CD8-positive, alpha-beta memory T cell (primary cell): ENCODE measurements at places on chromosomes 2 and 18. TPM values are rescaled to one million over a fixed set of nuclear protein-coding genes. Genes with fewer than 3 reads are reported as not detected.

- DNase-seq: no peak
Measured at GRCh38 chr2:134368009-134368817, 114.3 kb downstream of the MGAT5 start.

DNA sequence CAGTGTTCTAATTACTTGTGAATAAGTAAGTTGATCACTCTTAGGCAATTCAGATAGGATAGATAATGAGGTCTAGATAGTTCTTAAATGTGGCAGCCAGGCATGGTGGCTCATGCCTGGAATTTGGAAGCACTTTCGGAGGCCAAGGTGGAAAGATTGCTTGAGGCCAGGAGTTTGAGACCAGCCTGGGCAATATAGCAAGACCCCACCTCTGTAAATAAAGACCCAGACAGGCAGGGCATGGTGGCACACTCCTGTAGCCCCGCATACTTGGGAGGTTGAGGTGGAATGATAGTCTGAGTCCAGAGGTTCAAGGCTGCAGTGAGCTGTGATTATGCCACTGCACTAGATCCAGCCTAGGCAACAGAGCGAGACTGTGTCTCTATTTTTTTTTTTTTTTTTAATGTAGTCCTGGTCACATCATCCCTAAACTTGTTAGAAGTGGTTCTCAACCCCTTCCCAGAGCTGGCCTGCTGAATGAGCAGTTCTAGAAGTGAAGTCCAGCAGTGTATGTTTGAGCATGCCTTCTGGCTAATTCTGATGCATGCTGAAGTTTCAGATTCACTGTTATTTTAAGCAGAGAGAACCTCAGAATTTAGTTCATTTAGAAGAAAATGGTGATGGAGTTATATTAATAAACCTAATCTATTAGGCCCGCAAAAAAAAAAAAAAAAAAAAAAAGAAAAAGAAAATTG lies 306.2 kb downstream of the PRKCE start:
- no peak for DNase-seq

DNA sequence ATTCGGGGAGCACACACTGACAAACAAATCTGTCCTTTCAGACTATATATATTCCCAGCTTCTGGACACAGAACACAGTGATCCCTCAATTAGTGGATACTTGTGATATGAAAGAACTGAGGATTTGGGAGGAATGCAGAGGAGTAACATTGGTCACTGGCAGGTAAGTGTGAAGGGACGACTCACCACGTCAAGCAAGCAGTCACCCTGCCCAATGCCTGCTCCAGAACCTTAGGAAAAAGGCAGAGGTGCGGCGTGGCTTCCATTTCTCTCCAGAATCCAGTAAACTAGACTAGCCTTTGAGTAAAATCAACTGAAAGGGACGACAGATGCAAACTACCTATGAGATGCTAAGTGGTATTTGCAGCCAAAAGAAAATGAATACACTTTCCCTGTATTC lies 1.1 kb downstream of the CCDC93 start:
- DNase-seq: no peak

GRCh38 chr2:218387369-218388194 lies 5.5 kb downstream of the SLC11A1 start:
- DNase-seq: peak; percentile 48

DNA sequence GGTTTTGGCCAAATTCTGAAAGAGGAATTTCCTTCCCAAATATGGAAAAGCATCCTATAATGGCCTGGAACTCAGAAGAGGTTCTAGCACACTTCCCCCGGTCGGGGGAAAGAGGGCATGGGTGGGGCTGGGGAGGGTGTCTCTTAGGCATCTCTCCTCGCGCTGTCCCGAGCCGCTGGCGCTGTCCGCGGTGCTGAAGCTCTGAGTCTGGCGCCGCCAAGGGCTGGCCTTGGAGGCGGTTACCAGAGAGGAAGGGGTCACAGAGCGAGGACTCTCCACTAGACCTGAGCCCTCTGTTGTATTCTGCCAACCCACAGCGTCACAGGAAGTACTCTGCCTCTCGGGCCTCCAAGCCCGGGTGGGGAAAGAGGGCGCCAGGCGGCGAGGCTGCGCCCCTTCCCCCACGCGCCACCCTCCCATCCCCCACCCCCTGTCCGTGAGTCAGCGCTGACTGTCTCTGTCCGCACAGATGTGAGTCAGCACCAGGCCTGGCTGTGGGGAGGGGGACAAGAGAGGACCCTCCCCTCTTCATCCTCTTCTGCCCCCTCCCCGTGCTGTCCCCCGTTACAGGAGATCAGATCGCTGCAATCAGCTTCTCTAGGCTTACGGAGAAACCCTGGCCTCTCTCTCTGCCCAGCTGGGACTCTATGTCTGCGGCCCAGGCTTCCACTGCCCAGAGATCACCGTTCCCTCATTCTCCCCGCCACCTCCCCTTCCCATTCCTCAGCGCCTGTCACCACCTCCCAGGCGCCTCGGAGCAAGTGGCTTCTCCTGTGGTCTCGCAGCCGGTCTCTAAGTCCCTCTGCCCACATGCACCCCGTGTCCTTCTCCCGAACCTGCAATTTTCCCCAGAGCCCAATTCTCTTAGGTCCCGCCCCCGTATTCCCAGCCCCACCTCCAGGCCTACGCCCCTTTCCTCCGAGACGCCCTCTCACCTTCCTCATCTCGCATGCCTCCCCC lies 779 bp downstream of the PTPRN start:
- DNase-seq: peak; percentile 52

- no peak for DNase-seq
Measured at GRCh38 chr2:41695198-41696113, 352.4 kb upstream of the PKDCC start.

- no peak for DNase-seq
Measured at GRCh38 chr2:118055512-118056164, 32.6 kb upstream of the INSIG2 start.

- DNase-seq: peak; percentile 5
Measured at GRCh38 chr18:58541146-58541788, 87.6 kb downstream of the ALPK2 start.

GRCh38 chr2:40967451-40967850 lies 515.6 kb upstream of the SLC8A1 start:
- DNase-seq: no peak

- DNase-seq: no peak
Measured at GRCh38 chr2:180607514-180608049, 372.8 kb upstream of the UBE2E3 start.

- DNase-seq: no peak
Measured at GRCh38 chr2:144224472-144224871, 295.4 kb downstream of the ZEB2 start.

The CEBPZOS gene
- 33.7 TPM for total RNA-seq

The CRYBA2 gene
- not detected for total RNA-seq

The SEC11C gene
- total RNA-seq: 166 TPM
